ENCODE measurements at places on chromosomes 13 and 19.

DNA sequence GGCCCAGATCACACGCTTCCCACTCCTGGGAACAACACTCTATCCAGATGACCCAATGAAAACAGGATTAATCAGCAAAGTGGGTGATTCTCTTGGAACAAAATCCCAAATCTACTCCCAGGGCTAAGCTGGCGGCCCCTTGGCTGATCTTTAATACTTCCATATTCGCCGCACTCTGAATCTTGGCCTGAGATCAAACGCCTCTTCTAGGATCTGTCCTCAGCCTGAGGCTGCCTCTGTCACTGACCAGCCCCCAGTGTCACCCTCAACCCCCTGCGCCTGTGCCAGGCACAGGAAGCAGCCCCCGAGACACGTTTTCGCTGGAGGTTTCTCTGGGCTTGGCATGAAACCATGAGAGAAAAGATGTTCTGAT is 2.4 kb upstream of the CTXN1 start:
- no peak for DNase-seq

DNA sequence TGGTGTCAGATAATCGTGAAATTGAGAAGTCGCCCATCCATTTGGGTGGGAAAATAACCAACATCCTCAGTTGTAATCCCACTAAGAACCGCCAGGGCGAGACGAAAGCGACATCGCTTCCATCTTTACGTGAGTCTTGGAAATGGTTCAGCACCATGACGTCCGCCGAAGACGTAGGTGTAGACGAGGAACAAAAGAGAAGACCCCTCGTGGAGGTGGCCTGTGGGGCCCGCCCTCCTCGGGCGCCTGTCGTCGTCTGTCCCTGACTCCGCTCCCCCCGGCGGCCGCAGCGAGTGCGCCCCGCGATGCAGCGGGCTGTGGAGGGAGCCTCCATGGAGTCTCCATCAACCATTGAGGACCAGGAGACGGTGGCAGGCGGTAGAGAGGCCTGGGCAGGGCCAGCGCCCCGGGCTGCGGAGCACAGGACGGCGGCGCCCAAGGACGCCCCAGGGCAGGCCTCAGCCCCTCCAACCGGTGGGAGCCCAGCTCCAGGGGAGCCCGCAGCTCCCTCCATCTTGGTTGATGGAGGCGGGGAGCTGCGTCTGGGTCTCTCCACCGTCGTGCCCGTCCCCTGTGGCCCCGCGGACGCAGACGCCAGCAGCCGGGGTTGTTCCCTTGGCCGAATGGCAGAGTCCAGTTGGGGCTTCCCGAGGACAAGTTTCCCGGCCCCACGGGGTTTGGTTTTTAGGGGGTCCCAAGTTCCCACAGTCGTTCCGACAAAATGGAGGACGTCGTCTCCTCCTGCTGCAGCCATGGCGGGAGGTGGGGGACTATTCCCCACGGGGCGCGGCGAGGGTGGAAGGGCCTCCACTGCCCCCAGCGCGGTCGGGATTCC is 990 bp upstream of the ZMYM2 start:
- peak; percentile 90 for DNase-seq

DNA sequence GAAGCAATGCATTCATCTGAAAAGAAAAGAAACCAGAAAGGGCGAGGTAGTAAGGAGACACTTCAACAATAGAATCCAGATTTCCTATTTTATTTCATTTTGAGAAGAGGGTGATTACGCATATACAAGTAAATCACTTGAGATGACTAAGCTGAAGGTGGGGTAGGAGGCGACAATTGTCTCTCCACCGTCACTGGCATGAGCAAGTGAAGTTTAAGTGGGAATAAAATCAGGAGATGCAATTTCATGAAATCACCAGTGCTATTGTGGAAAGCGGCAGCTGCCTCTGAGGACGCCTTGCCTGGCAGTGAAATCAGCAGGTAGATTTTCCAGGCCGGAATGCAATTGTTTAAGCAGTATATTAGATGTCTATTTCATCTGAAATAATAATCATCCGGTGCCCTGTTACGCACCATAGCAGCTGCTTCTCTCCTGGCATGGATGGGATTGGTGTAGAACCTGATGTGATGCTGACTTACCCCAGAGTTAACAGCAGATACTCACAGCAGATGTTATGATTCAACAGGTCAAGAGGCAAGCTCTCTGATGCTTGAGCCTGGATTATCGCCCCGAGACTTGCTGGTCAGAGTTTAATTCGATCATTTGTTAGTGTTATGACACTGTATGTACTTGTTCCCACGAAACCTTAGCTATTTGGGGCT is 64.3 kb downstream of the RASL11A start:
- DNase-seq: no peak

DNA sequence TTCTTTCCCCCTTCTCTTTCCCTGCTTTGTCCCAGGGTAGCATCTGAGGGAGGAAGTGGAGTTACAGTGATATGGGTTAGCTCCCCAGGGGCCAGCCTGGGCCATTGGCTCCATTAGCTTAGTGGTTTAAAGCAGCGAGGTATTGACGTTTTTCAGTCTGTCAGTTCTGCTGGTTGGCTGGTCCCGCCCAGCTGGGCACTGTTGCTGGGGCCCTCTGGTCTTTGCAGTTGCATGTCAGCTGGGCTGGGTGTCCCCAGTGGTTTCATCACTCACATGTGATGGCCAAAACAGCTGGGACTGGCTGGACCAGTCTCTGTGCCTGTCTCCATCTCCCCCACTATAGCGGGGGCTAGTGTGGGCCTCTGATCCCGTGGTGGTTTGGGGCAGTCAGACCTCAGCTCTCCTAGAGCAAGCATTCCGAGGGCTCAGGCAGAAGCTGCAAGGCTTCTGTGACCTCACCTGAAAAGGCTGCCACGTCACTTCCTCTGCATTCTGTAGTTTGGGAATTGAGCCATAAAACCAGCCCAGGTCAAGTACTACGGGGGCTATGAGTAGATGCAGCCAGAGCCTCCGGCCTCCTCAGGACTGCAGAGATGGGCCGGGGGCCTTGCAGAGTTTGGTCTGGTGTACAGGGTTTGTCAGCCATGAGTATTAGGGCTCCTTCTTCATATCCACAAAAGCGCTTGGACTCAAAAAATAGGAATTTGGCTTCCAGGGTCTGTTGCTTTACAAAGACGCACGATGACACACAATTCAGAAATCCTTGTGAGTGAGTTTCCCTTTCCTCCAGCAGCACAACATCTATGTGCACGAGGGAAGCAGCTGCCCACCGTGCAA is 30.0 kb downstream of the TSSK6 start:
- no peak for DNase-seq

GRCh38 chr19:4581666-4582553 is 22.4 kb upstream of the SEMA6B start:
- no peak for DNase-seq

DNA sequence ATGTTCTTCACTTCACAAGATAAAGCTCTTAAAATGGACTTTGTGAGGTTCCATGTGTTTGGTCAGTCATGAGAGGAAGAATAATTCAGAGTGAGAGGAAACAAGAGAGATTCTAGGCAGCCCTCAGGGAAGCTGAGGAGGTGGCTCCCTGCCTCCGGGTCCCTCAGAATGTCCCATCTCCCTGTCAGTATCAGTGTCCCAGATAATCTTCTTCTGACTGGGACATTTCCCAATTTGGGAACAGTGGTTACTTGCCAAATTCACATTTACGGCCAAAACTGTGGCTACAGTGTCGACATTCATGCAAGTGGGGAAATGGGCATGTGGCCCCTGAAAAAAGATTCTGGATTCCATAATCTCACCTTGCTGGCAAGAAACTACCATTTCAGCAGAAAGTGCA is 9.0 kb downstream of the ZNF417 start:
- no peak for DNase-seq

- no peak for DNase-seq
These were observed 1872.9 kb upstream of the PCDH20 start for GRCh38 chr13:63288576-63288975.

DNA sequence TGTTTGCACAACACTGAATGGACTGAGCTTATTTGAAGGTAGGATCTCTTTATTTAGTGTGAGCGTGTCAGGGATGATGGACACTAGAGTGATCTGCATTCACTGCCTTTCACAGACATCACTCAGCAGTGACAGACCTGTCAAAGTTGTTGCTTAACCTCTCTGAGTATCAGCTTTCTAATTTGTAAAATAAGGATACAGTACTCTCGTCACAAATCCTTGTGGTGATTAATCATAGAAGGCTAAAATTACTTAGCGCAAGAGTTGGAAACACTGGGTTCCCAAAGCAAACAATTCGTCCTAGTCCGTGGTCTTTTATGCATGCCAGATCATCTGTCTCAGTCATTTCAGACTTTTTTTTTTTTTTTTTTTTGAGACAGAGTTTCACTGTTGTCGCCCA is 16.6 kb downstream of the CARD8 start:
- DNase-seq: no peak

DNA sequence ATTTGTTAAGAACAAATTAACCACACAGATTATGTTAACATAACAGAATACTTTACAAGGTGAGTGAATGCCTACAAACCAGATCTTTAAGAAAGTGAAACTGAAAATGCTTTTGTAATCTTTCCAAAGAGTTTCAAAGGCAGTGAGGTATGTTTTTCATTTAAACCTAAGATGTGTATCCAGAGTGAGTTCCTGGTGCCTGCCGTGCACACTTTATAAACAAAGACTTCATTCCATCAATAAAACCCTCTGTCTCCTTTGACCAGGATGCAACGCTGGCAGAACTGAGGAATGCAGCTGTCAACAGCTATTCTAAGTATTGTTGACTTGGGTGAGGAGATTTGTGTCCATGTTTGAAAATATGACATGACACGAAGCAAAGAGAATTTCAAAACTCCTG is 344.6 kb downstream of the DNAJC15 start:
- no peak for DNase-seq

- DNase-seq: no peak
These were observed 3.8 kb downstream of the RNF126 start for GRCh38 chr19:658916-659839.

DNA sequence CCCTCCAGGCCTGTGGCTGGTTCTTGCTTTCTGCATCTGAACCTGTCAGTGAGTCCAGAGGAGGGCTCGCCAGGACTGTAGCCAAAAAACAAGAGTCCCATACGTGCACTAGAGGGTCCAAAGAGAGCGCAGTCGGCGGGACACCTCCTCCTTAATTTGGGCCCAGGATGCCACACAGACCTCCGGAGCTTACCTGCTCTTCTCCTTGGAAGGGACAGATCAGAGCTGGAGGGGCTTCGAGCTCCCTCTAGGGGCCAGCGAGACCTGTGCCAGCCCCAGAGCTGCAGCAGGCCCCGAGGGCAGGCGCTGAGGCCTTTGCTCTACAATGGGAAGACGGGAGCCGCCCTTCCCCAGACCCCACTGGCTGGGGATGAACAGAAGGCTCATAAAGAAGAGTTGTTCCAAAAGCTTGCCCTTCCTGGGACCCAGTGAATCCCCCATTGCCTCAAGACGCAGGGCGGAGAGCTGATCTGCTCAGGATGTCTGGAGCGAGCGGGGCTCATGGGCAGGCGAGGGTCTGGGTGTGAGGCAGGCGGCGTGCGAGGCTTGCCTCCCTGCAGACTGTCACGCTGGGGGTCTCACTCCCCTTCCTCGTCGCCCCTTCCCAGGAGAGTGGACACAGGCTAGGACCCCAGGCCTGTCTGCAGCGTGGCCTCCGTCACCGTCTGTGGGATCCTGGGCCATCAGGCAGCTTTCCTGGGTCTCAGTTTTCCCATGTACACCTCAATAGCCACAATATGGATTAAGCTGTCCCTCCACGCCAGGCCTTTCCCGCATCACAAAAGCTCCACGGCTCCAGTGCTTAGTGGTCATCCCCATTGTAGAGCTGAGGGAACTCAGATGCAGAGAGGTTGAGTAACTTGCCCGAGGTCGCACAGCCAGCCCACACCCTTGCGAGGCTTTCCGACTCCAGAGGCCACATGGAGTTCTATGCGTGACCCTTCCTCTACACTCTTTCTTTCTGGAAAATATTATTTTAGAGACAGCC is 46.9 kb upstream of the VSTM2B start:
- DNase-seq: no peak

- DNase-seq: peak; percentile 36
These were observed 207.5 kb downstream of the KCNRG start for GRCh38 chr13:50222569-50223332.

DNA sequence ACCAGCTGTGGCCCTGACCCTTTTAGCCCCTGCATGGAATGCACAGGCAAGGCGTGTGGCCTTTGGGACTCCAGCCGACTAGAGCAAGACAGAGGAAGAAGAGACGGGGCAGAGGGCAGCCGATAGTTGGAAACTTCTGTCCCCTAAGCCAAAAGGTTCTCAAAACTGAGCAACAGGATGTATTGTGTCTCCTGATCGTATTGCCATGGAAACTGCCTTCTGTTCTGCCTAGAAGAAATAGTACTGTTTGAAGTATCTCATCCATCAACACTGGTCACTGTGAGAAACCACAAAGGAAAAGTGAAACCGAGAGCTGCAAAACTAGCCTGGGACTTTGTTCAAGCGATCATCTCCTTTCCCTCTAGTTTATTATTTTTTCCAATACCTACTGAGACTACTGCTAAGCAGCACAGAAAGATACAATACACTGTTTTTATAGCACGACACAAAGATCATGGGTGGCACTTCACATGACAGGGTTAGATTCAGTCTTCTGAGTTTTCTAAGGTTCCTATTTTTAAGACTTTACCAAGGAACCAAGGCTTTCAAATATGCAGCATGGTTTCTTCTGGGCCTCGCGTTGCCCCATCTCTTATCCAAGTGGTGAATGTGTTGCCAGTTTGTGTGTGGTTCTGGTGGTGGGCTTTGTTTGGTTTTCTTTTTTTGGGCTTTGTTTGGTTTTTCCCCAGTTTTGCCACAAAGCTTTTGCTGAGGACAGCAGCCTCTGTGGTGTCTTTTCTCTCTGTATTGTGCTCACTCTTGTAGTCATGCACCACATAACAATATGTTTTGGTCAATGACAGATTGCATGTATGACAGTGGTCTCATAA is 49.3 kb upstream of the GPR183 start:
- DNase-seq: no peak

- DNase-seq: peak; percentile 30
These were observed 1.3 kb downstream of the MAN2B1 start for GRCh38 chr19:12665281-12665573.
